ENCODE measurements at places on chromosomes 11 and 22. TPM values are rescaled to one million over a fixed set of nuclear protein-coding genes. Genes with fewer than 3 reads are reported as not detected.

- no peak for DNase-seq
Measured at GRCh38 chr11:13698132-13698531, 29.7 kb downstream of the FAR1 start.

DNA sequence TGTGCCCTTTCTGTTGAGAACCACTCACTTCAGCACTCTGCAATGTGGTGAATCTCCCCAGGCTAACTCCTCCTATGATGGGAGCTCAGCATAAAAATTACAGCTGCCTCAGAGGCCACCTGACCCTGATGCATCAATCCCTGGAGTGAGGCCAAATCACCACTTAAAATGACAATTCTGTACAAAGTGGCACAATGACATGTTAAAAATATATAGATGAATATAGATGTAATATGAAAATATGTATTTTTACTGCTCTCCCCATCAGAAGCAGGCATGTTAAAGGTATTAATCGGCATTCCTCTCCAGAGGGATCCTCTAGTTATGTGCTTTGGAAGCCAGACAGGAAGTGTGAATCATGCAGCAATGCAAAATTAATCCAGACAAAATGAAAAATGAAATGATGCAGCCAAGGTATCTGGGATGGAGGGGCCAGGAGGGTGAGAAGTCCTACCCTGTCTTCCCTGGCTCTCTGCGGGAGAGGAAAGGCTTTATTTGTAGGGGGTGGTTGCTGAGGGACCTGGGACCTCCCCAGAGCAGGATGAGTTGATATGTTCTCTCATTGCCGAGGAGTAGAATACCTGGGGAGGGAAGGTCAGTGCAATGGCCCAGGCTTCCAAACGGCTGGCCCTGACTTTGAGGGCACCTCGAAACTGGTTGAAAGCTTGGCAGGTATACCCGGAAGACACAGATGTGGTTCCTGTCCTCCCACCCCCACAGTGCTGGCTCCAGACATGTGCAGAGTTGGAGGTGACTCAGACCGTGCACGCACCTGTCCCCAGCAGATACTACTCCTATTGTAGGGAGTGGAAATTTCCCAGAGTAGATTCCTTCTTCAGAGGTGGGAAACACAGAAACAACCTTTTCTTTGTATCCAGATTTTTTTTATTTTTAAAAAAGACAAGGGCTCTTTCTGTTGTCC, 347.9 kb upstream of the NCAM1 start:
- DNase-seq = no peak

GRCh38 chr11:12149672-12150225, 39.4 kb downstream of the MICAL2 start:
- no peak for DNase-seq

GRCh38 chr11:47204637-47204989, 10.2 kb upstream of the DDB2 start:
- DNase-seq = no peak

- no peak for DNase-seq
Measured at GRCh38 chr22:17990147-17990546, 34.2 kb downstream of the MICAL3 start.

GRCh38 chr11:101436511-101437142, 147.2 kb downstream of the TRPC6 start:
- DNase-seq = no peak

DNA sequence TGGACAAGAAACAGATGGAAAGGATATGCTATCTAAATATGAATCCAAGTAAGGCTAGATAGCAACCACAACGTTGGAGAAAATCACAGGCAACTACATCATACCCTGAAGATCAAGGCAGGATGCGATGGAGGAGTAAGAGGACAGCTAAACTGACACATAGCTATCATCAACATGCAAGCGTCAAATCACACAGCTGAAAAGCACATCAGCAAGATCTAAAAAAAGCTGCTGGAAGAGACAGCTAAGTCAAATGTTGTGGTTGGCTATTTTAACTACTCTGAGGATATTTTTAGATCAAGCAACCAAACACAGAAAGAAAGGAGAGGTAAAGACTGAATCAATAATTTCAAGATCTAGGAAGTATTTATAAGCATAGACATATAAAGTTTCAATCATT, 466.9 kb downstream of the BRD1 start:
- DNase-seq = no peak

- DNase-seq = no peak
Measured at GRCh38 chr11:45091563-45092403, 54.7 kb upstream of the PRDM11 start.

The OR51B5 gene
- not detected for total RNA-seq

GRCh38 chr11:70926543-70927201, 325.7 kb downstream of the SHANK2 start:
- no peak for DNase-seq

GRCh38 chr11:69352166-69352565, 58.2 kb downstream of the MYEOV start:
- DNase-seq = no peak

DNA sequence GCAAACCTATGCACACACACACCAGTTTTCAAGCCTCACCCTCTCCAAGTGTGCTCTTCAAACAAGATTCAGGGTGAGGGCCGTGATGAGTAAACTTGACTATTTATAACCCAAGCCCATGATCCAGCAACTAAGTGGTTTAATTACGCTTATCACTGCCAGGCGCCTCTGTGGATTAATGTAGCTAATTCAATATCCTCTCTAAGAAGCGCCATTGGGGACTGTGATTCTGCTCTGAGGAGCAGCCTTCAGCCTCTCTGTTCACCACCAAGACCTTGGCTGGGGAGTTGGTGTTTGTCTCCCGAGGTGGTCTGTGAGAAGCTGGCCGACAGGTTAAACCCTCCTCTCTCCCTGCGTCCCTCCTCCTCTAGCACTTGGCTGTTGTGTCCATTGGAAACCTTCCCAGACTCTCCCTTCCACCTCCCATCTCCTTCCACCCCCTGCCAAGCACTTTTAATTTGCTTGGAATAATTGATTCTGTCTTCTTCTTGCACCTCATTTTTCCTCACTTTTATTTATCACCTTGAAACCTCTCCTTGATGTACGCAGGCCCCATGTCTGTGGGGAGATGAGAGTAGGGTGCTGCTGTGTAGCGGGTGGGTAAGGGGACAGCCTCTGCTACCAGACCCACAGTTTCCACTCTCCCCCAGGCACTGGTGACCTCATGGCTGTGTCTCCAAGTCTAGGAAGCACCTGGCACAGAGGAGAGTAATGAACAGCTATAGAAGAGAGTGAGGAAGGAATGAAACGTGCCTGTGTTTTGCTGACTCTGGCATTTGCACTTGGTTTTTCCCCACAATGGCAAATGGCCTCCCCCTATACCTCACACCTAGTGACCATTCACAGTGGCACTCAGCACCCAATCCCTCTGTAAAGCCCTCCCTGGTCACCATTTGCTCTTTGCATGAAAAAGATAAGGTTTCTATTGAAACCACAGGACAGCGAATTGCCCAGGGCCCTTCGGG, 236.6 kb downstream of the GRIK4 start:
- no peak for DNase-seq

GRCh38 chr11:37747121-37747520, 1149.1 kb upstream of the RAG2 start:
- DNase-seq = no peak

The CEND1 gene
- total RNA-seq = not detected

Measured in tibial nerve (tissue), 4 donors.